ENCODE measurements at places on chromosomes 5 and 9.

DNA sequence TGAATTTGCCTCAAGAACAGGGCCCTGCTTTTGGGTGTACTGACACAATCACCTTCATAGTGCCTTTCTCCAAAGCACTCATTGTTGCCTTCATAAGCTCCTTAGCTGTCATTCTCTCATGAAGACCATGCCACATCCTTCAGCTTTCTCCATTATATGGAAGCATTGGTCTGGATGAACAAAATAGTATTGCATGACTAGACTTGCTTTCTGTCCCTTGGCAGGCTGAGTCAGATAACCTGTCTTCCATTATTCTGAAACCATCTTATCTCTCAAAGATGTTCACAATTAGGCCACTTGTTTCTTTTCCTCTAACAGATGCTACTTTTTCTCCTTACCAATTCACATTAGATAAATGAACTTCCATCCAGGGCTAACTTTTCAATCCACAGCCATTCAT, 297.9 kb downstream of the IRX1 start:
- no peak for DNase-seq

- DNase-seq, result no peak
These were observed 496.8 kb downstream of the MAT2B start for GRCh38 chr5:164002214-164002613.

- DNase-seq, result no peak
These were observed 24.9 kb downstream of the AHRR start for GRCh38 chr5:346229-346935.

DNA sequence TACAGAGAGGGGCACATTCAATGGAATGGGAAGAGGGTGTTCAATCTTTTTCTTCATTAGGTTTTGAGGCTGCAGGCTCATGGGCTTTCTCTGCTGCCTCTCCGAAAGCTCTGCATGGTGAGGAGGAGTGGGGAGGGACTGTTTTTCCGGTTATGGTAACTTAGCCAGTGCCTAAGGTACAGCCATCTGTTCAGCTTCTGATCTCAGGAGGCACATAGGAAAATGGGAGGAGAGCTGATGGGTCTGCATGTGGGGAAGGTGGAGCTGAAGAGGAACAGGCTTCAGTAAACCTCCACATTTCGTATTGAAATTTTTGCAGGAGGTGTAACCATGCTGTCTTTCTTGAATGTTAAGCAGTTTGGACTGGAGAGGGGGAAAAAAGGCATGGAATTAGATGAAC, 1020.4 kb upstream of the WWC1 start:
- no peak for DNase-seq

- no peak for DNase-seq
These were observed 586.5 kb upstream of the PTPRD start for GRCh38 chr9:11199335-11199734.

DNA sequence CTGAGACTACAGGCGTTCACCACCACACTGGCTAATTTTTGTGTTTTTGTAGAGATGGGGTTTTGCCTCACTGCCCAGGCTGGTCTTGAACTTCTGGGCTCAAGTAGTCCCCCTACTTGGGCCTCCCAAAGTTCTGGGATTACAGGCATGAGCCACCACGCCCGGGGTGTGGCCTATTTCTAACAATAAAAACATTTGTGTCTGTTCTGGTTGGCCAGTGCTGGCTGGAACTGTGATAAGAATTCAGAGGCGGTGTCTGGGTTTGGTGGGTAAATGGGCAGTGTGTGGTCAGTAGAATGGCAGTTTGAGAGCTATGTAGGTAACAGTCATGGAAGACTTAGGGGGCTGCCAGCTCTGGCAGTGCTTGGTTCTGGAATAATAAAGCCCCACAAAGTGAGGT, 46.9 kb upstream of the SYNPO start:
- DNase-seq, result no peak

- no peak for DNase-seq
These were observed 8.7 kb downstream of the STKLD1 start for GRCh38 chr9:133384736-133385321.

DNA sequence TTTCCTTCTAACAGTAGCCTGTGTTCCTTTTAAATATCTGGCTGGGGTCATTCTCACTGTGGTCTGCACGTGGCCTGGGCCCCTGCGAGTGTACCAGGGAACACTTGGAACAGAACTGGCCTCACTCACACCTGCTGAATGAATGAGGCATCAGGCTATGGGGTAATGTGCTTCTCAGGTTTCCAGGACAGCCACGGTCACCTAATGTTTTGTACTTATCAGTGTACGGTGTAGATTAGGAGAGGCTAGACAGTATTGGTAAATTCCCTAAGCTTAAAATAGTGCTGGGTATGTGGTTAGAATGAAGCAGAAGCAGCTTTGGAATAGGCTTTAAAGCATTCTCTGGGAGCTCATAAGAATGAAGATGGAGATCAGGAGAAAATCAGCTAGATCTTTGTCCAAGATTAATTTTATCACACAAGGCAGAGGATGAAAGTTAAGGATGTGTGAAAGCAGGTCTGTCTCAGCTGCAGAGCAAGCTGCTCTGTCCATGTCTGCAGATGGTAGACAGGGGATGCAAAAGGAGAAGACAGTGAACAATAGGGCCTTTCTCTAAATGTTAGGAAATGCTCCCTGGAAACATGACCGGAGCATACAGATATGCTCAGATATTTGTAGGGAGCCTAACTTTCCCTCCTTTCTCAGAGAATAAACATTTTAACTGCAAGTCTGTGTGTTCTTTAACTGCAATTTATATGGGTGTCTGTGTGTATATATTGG, 267.5 kb downstream of the NR3C1 start:
- no peak for DNase-seq

DNA sequence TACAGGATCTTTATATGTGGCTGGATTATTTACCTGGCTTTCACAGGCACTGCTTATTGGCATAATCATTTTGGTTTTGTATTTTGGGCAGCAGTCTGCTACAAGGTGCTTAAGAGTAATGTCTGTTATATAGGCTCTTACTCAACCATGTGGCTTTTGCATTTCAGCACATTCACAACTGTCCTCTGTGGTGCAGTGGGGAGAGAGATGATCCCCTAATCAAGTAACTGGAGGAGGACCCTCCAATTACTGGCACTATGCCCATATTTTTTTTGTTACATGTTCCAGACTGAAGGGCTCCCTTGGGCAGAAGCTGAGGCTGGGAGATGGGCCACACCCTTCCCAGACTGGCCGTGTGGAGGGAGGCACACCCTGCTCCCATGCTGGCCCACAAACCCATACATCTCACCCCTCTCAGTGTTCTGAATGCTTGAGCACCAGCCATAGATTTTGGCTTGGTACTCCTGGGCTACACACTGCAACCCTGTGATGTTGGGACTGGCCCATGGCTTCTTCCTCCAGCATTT, 173.5 kb downstream of the FAM174A start:
- no peak for DNase-seq

DNA sequence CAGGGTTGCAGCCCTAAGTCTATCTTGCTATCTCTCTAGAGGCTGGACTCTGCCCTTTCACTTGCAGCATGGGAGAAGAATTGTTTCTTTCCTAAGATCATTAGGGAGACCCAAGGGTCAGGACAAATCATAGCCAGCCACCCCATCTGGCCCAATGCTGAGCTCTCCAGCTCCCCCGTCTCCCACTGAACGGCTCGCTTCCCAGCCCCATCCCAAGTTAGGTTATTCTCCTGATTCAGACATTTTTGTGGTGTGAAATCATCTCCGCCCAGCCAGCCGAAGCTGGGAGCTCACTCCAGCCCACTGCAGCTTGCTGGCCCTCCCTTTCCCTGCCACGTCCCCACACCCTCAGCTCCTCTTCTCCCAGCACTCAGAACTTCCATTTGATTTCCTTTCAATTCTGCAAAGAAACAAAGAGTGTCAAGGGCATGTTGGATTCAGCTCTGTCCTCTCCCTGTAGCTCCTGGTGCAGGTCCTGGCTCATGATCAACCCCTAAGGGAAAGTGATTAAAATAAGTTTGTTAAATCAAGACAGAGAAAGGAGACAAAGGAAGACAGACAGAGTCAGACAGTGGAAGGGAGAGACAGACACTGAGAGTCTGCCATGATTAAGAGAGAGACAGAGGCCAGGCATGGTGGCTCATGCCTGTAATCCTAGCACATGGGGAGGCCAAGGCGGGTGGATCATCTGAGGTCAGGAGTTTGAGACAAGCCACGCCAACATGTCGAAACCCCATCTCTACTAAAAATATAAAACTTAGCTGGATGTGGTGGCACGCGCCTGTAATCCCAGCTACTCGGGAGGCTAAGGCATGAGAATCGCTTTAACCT, 12.6 kb upstream of the SPARC start:
- no peak for DNase-seq

GRCh38 chr9:104997536-104997935, 69.6 kb upstream of the ABCA1 start:
- DNase-seq, result no peak

- DNase-seq, result peak; percentile 40
These were observed 70.7 kb upstream of the RNF38 start for GRCh38 chr9:36470643-36471290.

DNA sequence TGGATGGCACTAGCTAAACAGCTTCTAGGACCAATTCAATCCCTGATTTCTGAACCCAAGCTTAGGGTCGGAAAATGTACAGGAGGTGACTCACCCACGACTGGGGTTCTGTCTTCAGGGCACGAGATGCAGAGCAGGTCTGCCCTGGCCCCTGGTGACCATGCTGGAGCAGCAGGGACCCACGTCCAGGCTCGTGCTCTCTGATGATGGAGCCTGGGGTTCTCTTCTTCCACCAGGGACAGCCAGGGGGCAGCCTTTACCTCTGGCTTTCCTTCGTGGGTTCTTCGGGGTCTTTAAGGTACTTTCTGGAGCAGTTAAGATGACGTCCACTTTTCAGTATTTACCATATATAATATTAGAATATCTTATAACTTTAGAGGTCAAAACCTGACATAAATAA, 2.1 kb downstream of the CFAP77 start:
- DNase-seq, result no peak

DNA sequence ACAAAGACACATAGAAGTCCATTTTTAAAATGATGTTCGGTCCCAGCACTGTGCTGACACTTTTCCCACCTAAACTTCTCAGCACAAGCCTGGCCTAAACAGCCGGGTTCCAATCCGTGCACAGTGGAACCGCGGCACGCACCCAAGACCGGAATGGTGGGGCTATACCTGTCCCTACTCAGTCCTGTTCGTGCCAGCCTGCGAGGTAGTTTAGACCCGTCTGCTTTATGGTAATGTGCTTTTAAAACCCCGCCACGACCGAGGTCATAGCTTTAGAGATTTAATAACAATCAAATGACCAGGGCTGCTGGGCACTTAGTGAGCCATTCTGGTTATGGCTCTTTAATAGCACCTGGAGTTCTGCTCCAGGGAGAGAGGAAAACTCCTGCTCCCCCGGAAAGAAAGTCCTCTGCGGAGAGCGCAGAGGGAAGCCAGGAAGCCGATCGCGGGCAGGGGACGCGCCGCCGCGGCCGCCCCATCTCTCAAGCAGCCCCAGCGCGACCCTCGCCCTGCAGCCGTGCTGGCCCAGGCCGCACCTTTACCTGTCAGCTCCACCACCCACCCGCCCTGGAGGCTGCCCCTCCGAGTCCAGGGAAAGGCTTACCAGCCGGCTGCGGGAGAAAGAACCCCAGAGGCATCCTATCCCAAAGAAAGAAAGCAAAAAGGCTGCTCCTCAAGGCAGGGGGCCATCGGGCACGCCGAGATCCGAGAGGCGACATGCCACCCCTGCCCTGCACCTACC, 511 bp downstream of the ARL15 start:
- no peak for DNase-seq

GRCh38 chr5:65440456-65440855, 41.3 kb downstream of the ADAMTS6 start:
- DNase-seq, result no peak

GRCh38 chr5:102715082-102715807, 39.9 kb upstream of the PAM start:
- no peak for DNase-seq

DNA sequence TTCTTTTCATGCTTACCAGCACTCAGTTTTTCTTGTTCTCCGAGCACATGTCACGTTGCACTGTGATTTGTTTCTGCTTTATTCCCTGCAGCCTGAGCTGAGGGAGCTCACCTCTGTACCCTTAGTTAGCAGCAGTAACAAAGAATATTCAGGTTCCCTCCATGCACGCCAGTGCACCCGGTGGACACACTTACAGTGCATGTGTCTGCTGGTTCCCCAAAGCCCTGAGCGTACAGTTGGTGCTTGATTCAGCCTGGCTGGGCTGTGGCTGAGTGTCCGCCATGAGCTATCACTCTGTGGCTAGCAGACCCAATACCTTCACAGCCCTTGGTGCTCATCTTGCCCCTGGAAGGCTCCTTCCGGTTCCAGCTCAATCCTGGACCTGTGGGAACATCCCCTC, 93.5 kb downstream of the MVB12B start:
- DNase-seq, result no peak

DNA sequence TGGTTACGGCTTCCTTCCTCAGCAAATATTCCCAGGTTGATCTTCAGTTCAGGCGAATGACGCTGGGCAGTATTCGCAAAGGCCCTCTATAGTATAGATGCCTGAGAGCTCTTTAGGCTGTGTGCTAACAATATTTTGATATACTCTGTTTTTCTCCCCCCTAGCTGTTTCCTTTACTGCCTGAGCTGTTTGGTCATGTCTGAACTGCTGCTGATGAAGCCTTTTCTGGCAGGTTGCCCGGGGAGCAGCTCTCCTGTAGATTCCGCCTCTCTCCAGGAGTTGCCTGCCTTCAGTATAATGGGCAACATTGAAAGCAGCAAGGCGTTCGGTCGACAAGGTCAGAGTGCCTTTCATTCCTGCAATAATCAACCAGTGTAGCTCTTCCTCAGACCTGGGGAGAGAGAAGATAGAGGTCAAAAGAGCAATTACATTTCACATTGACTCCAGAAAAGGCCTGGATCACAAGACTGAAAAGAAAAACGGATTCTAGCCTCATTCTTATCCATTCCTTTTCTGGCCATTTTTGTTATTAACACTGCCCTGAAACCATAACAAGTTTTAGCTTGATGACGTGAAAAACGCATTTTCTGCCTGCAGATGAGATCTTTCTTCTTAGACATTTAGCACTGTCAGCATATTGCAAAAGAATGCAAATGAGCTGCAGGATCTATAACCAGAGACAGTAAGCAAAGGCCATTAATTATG, 60.1 kb upstream of the ZNF608 start:
- peak; percentile 83 for DNase-seq

DNA sequence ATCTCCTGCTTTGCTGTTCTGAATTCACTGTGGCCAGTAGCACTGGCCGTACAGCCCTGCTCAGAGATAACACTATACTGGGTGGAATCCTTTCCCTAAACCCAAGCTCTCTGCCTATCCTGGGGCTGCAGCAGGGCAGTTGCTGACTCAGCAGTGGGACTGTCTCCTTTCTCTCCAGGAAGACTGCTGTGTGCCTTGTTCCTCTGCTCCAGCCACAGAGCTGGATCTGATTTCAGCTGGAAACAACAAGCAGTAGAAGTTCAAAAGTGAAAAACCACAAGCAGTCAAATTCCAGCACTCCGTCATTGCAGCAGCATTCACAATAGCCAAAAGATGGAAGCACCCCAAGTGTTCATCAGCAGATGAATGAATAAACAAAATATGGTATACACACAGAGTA, 105.0 kb downstream of the FBXL7 start:
- no peak for DNase-seq

Measured in NCI-H2029 treated with DMSO at 0.1 percent for 48 hours (cell line).